ENCODE measurements at places on chromosomes 5 and 9.

- DNase-seq: no peak
Observed at GRCh38 chr9:20369391-20369790, 252.9 kb downstream of the MLLT3 start.

DNA sequence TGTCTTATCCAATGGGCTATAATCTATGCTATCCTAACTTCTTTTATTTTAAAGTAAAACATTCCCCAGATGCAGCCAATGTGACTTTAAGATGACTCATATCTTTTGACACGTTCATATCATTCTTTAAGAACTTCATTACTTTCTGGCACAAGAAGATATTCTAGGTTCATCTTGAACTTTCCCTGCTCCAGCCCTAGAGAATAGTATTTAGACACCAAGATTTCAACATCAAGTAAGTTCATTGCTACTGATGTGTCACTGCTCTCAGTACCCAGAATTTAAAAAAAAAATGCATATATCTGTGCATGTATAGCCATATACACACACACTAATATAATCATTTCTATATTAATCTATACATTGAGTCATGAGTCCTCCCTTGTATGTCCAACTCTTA is 175.2 kb downstream of the SAXO1 start:
- DNase-seq: no peak

DNA sequence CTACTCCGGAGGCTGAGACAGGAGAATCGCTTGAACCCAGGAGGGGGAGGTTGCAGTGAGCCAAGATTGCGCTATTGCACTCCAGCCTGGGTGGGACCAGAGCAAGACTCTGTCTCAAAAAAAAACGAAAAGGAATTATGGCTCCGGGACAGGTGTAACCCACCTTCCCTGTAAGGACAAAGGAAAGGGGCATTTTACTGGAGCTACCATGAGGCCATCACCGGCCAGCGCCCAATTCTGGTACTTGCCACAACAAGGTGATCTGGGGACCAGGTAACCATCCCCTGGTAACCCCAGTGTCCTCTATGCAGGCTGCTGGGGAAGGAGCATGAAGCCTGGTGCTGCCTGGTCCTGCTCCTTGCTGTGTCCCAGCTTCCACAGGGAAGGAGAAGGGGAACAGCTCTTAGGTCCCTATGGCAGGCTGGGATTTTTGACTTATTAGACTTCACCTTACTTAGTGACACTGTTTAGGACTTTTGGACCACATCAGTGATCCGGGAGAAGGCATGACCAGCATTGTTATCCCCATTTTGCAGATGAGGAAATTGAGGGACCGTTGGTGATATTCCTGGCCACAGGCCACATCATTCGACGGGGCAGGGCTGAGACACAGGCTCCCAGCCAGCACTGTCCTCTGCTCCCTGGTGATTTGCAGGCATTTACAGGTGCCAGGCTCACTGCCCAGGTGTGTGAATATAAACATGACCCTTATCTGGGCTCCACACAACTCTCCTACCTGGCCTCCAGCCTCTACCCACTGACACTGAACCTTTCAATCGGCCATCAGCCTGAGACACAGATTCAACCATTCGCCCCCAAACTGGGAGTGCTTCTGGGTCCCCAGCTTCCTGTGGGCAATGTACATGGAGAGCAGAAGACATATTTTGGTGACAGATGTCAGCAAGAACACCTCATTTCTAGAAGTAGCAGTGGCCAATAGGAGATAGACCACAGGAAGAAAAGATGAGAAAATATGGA is 26.5 kb upstream of the ABO start:
- DNase-seq: no peak

GRCh38 chr9:78234810-78235209 is 1.1 kb upstream of the CEP78 start:
- no peak for DNase-seq

DNA sequence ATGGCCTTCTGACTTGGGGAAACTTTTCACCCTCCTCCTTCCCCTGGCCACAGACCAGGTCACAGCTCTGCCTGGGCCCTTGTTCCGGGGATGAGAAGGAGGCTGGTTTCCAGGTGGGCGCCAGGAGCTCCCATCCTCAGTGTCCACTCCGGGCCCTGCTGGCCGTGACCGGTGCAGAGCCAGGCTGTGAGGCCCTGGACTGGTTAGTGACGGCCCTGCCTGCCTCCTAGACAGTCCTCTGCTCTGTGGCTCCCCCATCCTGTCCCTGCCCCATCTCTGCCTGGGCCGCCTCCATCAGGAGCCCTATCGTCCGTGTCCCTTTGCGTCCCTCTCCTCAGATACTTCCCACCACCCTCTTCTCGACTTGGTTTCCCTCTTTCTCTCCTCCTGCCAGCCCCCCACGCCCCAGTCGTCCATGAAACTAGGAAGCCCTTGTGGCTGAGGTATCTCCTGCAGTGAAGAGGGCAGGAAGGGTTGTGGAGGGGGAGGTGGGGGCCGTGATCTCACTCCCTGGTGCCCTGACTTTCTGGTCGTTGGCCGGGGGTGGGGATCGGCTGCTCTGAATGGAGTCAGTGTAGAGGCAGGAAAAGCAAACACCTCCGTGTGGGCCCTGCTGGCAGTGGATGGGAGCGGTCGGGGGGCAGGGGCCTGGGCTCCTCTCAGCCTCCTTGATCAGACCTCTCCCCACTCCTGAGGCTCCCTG is 15.4 kb upstream of the CERCAM start:
- DNase-seq: no peak

Data from adrenal gland (tissue), 19 donors.